ENCODE measurements at places on chromosomes 7 and 10. TPM values are rescaled to one million over a fixed set of nuclear protein-coding genes. Genes with fewer than 3 reads are reported as not detected.

GRCh38 chr7:157043745-157044144, 33.3 kb upstream of the MNX1 start:
- DNase-seq = no peak

GRCh38 chr7:3861941-3862340, 560.9 kb downstream of the SDK1 start:
- no peak for DNase-seq

DNA sequence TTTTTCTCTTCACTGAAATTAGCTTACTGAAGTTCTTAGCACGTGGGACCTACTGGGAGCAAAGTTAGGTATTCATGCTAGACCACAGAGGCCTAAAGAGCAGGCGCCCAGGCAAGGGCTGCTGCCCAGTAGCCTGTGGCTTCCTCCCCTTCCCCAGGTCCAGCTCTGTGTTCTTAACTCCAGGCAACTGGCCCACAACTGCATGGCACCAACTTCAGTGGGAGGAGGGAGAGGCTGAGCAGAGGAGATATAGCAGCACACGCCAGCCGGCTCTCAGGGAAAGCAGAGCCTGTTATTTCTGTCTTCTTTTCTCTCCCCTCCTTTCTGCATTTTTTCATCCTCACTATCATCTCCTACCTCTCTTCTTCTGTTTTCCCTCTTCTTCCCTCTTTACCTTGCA, 67.4 kb downstream of the PCGF5 start:
- no peak for DNase-seq

DNA sequence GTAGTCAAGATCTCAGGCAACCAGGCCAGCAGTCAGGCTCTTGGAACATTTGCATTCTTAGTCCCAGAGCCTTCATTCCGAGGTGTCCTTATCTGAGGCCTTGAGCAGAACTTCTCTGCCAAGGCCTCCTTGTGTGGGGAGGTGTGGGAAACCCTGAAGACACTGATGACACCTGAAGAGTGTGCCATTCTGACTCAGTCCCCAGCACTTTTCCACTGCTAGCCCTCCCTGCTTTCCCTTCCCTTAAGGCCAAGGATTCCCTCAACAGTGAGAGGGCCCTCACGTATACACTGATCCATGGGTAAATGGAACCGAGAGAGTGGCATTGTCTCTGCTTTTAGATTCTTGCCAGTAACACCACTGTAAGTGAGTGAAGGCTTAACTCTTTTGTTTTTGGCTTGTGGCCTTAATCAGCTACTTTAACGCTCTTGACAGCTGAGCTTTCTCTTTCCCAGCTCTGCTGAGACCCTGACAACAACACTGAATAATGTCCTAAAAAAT, 30.3 kb downstream of the TRDMT1 start:
- no peak for DNase-seq

DNA sequence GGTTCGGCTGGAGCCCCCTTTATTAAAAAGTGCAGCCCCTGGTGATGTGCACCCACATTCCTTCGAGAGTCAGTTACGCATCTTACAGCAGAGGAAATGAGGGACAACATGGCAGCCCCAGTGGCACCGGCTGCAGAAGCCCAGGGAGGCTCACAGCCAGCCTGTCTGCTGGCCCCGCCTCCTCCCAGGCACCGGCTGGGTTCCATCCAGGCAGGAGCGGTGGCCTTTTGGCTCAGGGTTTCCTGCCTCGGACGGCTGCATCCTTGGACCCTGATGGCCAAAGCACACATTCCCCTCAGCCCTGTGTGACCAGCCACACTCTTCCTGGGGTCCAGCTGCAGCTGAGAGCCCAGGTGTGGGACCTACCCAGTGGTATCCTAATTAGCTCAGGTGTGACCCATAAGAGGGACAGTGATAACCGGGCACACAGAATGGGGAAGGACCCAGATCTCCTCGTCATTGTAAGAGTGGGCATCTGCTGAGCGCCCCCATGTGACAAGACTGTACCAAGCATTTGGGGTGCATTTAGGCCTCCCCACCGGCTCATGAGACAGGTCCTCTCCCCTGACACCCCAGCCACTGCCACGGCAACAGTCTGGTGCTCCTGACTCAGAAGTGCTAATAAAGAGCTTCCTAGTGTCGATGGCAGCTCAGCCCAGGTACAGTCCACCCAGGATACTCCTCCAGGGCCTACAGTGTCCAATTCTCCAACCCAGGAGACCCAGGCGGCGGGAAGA, 63.3 kb upstream of the CHST15 start:
- DNase-seq = no peak

DNA sequence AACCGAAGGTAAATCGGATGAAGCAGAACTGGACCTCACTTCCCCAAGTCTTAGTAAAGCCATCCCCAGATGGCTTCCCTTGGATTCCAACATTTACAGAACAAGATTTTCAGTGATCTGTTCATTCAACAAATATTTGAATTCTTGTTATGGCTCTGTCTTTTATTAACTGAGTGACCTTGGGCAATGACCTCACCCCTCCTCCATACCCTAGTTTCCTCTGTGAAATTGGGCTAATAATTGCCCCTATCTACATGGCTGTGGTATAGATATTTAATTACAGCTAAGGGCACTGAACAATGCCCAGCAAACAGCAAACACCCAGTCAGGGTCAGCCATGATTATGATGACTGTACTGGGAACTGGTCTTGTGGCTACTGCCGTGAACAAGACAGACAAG, 19.1 kb downstream of the TECTB start:
- DNase-seq = no peak

DNA sequence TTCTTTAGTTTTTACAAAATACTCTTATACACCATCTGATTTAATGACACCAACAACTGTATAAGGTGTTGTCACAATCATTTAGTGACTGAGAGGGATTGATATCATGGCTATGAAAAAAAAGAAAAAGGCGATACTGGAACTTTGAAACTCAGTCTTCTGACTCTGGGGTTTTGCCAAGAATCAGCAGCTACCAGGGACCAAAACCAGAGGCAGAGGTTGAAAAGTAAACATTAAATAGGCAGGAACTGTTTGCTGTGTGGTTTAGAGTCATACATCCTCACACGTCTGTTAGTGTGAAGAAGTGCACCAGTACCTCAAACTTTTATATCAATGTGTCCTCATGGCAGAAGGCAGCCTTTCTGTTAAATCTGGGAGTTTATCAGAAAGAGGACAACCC, 19.9 kb upstream of the GGCT start:
- DNase-seq = no peak

DNA sequence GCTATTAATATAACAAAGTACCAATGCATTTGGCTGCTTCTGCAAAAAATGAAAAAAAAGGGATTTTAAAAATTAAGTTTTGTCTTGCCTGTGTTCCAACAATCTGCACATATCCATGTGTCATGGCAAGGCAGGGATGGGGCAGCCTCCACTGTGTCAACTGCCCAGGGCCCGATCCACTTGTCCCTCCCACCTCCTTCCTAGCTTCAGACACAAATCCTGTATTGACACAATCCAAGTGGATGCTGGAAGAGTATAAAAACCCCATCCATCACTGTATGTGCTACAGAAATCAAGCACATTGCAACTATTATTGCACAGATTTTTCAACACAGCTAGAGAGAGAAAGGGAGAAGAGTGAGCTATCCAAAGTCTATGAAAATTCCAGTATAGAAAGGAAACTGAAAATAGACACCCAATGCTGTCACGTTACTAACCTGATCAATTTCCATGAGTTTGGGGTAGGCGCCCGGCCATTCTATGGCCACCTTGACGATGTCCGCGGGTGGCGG, 106.4 kb downstream of the ELMO1 start:
- DNase-seq = no peak

DNA sequence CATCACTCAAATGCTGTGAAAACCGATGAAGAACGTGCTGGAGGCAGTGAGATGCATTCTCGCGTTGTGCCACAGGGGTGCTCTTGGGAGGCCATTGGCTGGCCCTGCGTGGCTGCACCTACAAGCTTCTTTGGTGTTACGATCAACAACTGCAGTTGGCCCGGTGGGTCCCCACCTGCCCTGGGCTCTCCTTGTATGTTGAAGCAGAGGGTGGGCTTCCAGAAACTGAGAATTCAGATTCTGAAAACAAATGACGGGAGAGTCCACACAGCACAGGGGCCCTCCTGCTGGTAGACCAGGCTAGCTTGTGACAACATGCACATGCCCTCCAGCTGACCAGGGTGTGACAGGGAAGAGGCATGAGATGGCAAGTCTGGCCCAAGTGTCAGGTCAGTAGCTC, 23.7 kb upstream of the DDC start:
- no peak for DNase-seq

GRCh38 chr10:119391440-119392251, 150.9 kb downstream of the RGS10 start:
- no peak for DNase-seq

DNA sequence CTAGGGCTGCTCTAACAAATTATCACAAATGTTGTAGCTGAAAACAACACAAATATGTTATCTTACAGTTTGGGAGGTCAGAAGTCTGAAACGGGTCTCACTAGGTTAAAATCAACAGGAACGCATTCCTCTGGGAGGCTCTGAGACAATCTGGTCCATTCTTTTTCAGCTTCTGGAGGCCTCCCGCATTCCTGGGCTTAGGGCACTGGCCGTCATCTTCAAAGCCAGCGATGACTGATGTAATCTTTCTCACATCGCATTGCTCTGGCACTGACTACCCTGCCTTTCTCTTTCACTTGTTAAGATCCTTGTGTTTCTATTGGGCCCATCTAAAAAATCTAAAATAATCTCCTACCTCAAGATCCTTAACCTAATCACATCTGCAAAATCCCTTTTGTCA, 1071.5 kb upstream of the C7orf33 start:
- DNase-seq = no peak

The MALRD1 gene
- not detected for total RNA-seq

The ZNF467 gene
- total RNA-seq = 5.4 TPM

The LRMDA gene
- 1.4 TPM for total RNA-seq

The HOXA5 gene
- total RNA-seq = 13.0 TPM

The BZW2 gene
- total RNA-seq = 21.0 TPM

The ABLIM1 gene
- total RNA-seq = 118 TPM

The EGFR gene
- total RNA-seq = not detected

The OPN4 gene
- total RNA-seq = not detected

The OR2AE1 gene
- total RNA-seq = not detected

The HNRNPH3 gene
- 142 TPM for total RNA-seq

Measured in natural killer cell (primary cell).